Stimulated activated CD8-positive, alpha-beta memory T cell treated with anti-CD3 and anti-CD28 coated beads, Interleukin-15, amount 100 ng/mL, for 24 hours (primary cell): ENCODE measurements at places on chromosomes 2 and 18.

DNA sequence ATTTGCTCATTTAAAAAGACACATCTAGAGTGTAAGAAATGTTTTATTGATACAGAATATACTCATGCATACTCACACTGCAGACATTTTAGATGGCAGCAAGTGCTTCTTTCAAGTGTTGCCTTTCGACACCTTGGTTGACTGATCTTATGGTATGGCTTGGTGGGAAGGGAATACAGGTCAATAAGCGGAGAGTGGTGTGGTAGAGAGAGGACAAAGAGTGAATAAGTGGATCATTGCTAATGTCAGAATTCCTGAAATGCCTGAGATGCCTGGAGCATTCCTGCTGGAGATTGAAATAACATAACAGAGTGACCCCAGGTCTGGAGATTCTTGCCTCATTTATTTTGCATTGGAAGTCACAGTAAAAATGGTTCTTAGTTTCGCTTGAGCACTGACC is 76.7 kb downstream of the RND3 start:
- DNase-seq = no peak

DNA sequence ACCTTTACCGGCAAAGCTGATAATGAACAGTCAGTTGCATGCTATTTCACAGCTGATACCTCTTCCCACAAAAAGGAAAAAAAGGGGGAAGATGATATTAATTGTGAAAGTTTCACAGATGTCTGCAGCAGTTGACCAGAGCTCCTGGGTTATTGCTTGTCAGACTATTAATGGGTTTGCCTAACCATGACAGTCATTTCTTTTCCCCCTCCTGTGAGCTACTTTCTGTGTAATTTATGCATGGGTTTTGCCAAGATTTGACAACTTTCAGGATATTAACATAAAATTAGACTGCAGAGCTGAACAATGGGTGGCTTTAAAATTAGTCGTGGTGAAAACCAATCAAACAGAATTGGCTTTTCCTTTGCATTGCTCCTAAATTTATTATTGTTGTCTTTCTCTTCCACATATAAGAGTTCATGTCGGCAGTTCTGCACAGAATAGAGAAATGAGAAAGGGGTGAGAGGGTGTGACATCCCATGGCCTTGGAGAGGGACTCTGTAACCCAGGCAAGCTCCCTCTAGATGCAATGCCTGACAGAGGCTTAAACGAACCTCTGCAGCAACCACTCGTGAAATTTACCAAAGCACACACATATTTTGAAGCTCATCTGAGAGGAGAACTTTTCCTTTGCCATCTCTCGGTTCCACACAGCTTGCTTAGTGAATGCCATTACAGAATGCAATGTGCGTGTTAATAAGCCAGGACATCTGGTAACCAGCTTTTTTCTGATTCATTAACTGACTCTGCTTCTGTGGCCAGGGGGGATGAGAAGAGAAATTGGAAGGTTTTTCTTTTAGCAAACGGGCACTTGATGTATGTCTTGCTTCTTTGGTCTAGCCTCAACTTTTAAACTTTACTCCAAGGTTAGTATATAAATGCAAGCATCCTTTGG is 82.2 kb upstream of the ITGA4 start:
- no peak for DNase-seq

DNA sequence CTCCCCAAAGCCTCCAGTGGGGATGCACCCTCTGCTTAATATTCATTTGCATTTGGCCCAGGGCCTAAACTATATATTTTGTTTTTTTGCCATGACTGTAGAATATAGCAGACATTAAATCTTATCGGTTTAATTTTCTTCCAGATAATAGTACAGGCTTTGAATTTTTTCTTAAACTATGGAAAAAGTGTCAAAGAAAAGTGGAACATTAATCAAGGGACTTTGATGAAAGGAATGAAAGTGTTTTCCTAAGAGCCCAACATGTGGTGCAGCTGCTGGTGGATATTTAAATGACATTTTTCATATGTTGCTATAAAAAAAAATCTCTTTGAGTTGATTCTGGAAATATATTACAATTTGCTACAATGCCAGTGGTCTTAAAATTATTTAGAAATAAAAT is 346.8 kb downstream of the CYP26B1 start:
- no peak for DNase-seq

DNA sequence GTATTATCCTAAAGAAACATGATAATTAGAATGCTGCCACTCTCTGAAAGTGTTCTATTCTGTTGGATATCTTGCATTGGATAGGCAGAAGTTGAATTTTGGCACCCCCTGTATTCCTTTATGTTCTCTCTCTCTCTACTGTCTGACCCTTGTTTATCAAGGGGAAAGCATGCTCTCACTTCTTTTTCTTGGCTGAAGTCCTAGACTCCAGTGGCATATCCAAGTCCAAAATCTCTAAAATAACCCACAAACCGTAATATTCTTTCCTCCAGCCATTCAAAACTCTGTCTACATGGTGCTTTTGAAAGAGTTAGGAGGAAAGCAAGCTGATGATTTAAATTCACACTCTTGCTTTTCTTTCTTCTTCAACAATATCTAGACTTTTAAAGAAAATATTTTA is 669.7 kb downstream of the TDRD15 start:
- no peak for DNase-seq

GRCh38 chr2:43737855-43738254 is 36.0 kb upstream of the DYNC2LI1 start:
- no peak for DNase-seq

DNA sequence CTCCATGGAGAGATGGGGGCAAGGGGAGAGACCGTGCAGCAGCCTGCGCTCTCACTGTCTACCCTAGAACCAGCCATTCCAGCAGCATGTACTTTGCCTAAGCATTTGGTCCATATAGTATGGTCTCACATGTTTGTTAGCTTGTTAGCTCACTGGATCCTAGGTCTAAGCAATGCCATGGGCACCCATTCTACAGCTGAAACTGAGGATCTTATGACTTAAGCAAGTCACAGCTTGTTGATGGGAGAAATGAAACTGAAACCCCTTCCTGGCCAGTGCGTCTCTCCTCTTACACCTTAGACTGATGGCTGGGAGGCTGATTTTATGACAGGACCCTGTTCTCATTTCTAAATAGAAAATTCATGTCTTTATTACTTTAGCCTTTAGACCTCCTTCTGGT is 90.1 kb downstream of the EPAS1 start:
- no peak for DNase-seq

DNA sequence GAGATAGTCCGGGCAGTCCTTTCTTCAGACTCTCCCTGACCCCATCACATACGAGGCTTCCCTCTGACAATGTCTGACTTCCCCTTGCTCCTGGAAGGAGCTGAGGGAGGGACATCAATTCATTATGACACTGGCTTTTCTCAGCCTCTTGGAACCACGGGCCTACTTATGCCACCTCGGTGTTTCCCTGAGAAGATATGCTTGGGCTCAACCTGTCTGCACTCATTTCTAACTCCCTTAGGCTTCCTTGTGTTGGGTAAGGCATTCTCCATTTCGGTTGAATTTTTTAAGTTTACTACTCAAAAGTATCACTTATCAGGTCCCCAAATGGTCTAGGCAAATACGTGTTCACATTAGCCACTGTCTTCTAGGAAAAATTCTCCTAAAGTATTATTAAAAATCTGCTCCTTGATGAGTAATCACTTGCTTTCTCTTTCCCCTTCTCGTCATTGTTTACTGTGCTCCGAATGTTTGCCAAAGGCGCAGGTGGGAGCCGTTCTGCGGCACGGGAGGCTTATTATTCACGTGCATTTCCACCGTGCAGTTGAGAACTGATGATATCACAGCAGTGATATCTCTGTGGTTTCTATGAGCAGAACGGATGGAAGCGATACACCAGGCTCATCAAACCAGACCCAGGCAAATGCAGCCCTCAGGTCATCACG is 33.1 kb downstream of the ARL4C start:
- DNase-seq = peak; percentile 30

DNA sequence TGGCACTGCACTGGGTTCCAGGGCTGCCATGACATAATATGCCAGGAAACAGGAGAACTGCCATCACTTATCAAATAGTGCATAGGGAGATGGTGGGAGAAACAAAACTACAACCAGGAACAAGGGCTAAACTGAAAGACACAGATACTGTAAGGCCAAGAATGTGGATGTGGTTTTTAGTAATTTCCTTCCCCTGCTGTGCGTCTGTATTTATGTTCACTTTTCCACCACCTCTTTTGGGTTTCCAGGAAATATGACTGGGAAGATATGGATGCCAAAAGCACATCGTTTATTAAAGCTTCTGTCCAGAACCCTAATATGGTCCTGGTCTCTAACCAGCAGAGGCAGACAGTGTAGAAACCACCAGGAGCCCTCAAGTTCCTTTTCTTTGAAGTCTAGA is 759.7 kb upstream of the FANCL start:
- DNase-seq = no peak

DNA sequence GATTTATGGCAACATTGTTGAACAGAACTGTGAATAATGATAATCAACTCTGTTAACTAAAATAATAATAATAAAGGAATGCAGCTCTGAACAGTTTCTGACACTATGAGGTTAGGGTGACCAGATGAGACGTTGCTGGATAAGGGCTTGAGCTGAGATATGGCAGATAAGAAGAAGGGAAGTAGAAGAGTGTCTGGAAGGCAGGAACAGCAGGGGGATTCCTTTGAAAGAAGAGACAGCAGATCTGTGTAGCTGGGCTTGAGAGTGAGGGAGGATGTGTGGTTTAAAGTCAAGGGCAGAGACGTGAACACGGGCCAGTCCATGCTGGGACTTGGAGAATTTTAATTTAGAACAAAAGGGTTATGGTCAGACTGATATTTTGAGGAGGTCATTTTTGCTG is 273.1 kb upstream of the SLC14A2 start:
- DNase-seq = no peak

GRCh38 chr2:25521665-25522387 is 151.6 kb downstream of the DTNB start:
- DNase-seq = no peak
